ENCODE measurements at places on chromosomes 12 and 14.

- no peak for DNase-seq
Measured at GRCh38 chr14:73477618-73478266, 13.0 kb upstream of the RIOX1 start.

DNA sequence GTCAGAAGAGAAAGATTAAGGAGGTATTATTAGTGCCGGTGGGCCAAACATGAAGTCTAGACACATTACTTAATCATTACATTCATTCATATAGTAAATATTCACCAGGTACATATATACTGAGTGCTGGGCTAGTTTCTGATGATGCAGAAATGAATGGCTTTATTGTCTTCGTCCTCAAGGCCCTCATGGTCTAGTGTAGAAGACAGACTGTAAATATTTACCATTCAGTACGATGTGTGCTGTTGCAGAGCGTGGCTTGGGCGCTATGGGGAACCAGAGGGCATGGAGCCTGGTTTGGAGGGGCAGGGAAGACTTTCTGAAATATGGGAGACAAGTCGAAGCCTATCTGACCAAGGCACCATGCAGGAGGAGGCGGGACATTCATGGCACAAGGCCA, 37.0 kb upstream of the TCL1B start:
- DNase-seq: no peak

DNA sequence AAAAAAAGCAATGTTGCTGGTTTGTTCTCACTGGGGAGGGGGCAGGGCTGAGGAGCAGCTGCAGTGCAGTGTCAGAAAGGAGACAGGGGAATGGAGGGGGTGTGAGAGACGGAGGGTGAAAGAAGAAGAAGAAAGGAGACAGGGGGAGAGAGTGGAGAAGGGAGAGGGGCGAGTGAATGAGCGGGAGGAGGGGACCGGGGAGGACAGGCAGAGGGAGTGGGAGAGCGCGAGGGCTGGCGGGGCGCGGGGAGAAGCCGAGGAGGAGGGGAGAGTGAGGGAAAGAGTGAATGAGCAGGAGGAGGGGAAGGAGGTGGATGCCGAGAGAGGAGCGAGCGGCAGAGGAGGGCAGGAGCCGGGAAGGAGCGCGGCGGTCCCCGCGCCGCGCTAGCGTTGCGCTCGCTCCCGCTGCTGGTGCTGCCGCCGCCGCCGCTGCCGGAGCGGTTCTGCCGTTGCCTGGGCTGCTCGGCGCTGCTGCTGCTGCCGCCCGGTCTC, at the start of gene NOVA1:
Gene NOVA1 (minus strand): TSS at position 445 of the 492 bp plus-strand sequence. CDS start 597 bp downstream, outside the sequence.
- no peak for DNase-seq

GRCh38 chr14:102285106-102285505, 19.9 kb downstream of the MOK start:
- no peak for DNase-seq

GRCh38 chr12:3871356-3871755, 1.8 kb downstream of the PARP11 start:
- DNase-seq: no peak

DNA sequence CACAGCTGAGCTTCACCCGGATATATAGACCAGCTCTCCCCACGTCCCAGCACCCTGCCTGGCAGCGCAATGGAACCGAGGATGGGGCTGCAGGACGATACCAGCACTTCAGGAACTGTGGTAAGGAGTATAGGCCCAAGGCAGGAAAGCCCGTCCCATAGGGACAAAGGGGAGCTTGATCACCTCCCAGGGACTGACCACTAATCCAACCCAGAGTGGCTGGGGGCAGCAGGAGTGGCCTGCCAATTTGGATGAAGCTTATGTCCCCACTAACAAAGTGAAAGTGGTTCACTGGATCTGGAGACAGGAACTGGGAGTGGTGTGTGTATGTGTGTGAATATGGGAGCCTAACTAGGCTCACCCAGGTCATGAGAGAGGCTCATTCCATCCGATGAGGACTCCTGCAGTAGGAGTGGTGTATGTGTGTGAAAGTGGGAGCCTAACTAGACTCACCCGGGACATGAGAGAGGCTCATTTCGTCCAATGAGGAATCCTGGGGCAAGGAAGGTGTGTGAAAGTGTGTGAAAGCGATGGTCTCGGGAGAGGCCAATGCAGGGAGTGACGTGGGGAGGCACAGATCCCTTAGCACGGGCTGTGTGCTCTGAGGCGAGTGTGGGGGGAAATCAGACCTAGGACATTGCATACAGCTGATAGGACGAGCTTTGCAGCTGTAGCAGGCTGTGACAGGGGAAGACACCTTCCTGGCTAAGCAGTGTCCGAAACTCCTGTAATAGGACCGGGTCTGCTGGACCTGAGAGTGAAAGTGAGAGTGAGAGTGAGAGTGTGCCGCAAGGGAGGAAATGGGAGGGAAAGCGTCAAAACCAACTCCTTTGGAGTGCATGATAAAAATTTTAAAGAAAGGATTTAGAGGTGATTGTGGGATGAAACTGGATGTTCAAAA, 25.7 kb downstream of the KLRK1 start:
- no peak for DNase-seq

DNA sequence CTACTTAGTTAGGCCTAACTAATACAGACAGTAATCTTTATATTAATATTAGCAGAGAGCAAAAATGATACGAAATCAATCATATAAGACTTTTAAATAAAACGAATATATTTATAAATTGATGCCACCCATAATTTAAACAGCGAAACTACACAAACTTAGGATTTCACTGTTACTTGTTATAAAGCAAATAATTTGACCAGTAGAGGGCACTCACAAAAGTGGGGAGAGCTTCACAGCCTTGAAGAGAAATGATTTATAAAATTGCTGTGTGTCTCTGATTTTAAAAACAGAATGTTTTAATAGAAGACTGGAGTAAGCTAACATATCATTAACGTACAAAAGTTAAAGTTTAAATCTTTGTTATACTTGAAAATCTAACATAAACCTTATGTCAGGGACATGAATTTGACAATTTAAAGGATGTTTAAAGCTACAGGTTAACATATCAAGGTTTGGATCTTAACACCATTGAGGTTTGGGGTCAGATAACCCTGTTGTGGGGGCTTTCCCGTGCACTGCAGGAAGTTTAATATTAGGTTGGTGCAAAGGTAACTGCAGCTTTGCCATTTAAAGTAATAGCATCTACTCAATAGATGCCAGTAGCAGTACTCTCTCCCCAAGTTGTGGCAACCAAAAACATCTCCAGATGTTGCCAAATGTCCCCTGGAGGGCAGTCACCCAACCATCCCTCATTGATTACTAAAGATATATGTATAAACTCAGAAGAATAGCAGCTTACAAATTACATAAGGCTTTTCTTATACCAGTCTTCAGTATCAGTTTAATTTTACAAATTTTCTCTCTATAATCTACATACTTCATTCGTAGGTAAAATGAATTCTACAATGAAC, 9.3 kb downstream of the KRAS start:
- no peak for DNase-seq

GRCh38 chr12:26118308-26118707, 6.5 kb downstream of the BHLHE41 start:
- no peak for DNase-seq

GRCh38 chr14:61527325-61528100, 167.8 kb upstream of the HIF1A start:
- DNase-seq: no peak

DNA sequence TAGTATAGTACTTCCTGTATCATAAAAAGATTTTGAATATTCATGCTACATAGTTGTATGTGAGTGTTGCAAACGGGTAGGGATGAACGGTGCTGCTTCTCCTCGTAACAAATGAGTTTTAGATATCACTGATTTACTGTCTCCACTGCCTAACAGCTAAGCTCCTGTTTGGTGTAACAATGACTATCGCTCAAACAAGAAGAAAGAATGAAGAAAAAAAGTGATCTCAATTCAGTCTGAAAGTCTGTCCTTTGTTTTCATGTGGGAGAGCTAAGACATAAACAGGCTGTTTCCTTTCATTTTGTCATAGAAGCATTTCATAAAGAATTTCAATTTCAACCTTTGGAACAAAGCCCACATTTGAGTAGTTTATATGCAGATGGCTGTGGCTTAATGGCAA, 26.1 kb upstream of the RTRAF start:
- no peak for DNase-seq

- DNase-seq: no peak
Measured at GRCh38 chr14:44963775-44964380, 1.9 kb downstream of the TOGARAM1 start.

DNA sequence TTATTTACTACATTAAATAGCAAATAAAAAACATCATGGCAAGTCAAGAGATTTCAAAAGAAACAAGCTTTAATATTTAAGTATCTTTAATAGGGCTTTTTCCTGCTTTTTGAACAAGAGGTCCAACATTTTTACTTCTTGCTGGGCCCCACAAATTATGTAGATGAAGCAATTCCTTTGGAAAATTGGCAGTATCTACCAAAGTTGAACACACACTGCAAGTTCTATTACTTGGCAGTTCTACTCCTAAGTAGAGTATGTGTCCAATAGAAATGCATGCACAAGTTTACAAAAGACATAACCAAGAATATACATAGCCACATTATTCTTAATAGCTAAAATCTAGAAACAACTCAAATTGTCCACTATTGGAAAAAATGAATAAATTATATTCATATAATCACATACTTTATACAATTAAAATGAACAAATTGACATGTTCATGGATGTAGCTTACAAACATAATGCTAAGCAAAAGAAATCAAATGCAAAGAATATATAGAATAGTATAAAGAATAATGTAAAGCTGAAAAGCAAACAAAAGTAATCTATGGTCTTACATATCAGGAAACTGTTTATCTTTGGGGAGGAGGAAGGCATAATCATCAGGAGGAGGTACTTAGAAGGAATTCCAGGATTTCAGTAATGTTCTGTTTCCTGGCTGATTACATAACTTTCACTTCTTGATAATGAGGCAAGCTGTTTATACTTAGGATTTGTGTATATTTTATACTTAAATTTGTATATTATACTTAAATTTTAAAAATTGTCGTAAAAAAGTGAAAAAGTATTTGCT, 6.5 kb upstream of the TMBIM4 start:
- no peak for DNase-seq

- no peak for DNase-seq
Measured at GRCh38 chr12:66279123-66279712, 23.1 kb upstream of the HELB start.

DNA sequence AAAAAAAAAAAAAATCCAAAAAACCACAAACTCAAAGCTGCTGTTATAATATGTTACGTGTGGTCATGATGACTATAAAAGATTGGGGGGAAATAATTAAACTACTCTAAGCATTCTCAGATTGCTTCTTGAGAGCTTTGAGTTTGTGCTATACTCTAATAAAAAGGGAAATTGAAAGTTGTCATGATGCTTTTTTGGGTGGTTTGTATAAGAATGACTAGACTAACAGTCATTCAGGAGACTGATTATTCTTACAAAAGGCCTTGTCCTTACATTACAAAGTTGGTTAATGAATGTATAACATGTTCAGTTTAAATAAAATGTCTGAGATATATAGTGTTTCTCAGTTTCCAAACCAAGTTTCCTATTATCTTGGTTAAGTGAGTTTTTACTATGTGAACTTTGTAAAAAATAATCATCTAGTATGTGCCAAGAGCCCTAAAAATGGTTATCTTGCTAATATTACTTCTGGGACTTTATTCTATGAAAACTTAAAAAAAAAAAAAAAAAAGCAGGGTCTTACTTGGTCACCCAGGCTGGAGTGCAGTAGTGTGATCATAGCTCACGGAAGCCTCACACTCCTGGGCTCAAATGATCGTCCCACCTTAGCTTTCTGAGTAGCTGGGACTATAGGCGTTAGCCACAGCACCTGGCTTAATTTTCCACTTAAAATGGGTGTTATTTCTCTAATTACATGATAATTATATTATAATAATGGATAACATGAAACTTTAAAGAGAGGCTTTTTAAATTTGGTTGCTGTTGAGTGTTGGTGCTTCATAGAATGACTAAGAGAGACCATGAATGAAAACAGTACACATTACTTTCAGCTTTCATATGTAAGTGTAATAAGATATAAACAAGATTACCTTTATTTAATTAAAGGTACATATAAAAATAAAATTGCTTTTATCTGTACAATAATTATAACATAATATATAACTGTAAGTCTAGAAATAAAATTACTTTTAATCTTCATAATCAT, 459.6 kb upstream of the RGS6 start:
- DNase-seq: no peak

- DNase-seq: no peak
Measured at GRCh38 chr14:105326891-105327694, 12.5 kb downstream of the PACS2 start.

All from activated CD4-positive, alpha-beta T cell treated with anti-CD3 and anti-CD28 coated beads, Interleukin-2, amount 50 U/mL, for 24 hours (primary cell).